Esophagus squamous epithelium (tissue), 5 donors: ENCODE measurements at places on chromosomes 12 and 14. TPM values are rescaled to one million over a fixed set of nuclear protein-coding genes. Genes with fewer than 3 reads are reported as not detected.

GRCh38 chr14:28676479-28676878 is 90.1 kb upstream of the FOXG1 start:
- no peak for DNase-seq

GRCh38 chr14:31386271-31386670 is 34.1 kb downstream of the HEATR5A start:
- no peak for DNase-seq

GRCh38 chr14:83255015-83255726 is 1721.5 kb upstream of the SEL1L start:
- DNase-seq, result no peak

- no peak for DNase-seq
Observed at GRCh38 chr12:24550609-24551008, 398.3 kb downstream of the BCAT1 start.

The KRT7 gene
- total RNA-seq, result 18.7 TPM

The ASIC1 gene
- total RNA-seq, result 5.7 TPM

The ANKS1B gene
- total RNA-seq, result 1.6 TPM

The OAS2 gene
- 35.6 TPM for total RNA-seq

The CIDEB gene
- 34.4 TPM for total RNA-seq
